EL (cell line): ENCODE measurements at places on chromosomes 2 and 18.
A peak's percentile ranks its signal among the peaks of the same experiment; 100 is the strongest.

GRCh38 chr18:50218432-50219197 is 23.7 kb upstream of the MYO5B start:
- DNase-seq = peak; percentile 14

GRCh38 chr2:204453730-204454167 is 91.5 kb upstream of the PARD3B start:
- peak; percentile 15 for DNase-seq

DNA sequence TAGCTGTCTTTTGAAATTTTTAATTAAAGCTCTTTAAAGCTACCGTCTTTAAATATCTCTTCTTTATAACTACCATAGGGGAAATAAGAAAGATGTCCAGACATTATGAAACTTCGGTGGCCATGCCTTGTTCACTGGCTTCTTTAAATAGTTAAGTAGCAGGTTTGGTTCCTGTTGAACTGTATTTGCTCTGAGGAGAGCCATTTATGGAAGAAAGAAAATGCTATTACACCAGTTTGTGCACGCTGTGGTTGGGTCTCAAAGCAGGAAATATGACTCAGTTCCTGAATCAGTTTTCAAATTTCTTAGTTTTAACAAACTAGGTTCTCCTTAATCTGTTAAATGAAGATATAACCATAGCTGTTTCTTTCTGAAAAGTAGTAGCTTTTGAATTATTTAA is 12.2 kb downstream of the ARPC2 start:
- peak; percentile 85 for DNase-seq

DNA sequence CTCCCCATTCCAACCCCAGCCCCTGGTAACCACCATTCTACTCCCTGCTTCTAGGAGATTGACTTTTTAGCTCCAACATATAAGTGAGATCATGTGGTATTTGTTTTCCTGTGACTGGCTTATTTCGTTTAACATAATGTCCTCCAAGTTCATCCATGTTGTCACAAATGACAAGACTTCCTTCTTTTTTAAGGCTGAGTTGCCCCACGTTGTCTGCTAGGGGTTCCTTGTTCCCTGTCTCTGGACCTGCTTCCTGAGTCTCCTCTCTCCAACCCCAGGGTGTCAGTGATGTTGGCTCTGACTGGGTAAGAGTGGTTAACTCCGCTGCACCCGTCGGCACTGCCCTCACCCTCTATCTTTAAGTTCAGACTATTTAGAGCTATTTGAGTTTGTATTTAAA is 175.2 kb downstream of the SH3RF3 start:
- no peak for DNase-seq

- no peak for DNase-seq
Observed at GRCh38 chr2:144679942-144680341, 160.0 kb upstream of the ZEB2 start.

DNA sequence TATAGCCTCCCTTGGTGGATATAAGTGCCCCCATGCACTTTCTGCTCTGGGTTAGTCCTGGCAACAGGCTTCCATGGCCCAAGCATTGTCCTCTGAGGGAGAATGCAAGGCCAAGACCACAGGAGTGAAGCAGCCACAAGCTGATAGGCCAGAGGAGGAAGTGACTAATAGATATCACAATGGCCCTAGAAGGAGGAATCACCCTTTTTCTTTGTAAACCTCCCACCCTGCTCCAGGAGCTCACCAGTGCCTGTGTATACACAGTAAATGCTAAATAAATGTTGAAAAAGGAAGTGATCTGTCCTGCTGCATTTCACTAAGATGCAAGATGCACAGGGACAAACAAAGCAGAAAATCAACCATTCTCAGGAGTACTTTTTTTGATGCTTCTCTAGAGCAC is 49.7 kb upstream of the ABCA12 start:
- peak; percentile 25 for DNase-seq

DNA sequence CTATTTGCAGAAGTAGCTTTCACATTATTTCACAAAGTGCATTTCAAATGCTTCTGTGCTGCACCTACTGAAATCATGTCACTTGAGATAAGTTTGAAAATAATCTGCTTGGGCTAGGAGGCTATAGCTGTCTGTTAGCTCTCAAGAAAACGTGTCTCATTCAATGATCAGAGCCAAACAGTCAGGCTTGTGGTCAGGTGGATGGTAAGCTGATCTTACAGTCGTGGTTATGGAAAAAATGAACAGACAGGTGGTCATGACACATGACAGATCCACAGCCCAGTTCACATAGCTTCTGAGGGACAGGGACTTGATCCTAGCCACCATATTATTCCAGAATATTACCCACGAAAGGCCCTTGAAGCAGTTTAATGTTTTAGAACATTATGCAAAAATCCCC is 26.5 kb upstream of the RFX8 start:
- no peak for DNase-seq

- no peak for DNase-seq
Observed at GRCh38 chr2:96830044-96830562, 13.7 kb downstream of the ANKRD23 start.

DNA sequence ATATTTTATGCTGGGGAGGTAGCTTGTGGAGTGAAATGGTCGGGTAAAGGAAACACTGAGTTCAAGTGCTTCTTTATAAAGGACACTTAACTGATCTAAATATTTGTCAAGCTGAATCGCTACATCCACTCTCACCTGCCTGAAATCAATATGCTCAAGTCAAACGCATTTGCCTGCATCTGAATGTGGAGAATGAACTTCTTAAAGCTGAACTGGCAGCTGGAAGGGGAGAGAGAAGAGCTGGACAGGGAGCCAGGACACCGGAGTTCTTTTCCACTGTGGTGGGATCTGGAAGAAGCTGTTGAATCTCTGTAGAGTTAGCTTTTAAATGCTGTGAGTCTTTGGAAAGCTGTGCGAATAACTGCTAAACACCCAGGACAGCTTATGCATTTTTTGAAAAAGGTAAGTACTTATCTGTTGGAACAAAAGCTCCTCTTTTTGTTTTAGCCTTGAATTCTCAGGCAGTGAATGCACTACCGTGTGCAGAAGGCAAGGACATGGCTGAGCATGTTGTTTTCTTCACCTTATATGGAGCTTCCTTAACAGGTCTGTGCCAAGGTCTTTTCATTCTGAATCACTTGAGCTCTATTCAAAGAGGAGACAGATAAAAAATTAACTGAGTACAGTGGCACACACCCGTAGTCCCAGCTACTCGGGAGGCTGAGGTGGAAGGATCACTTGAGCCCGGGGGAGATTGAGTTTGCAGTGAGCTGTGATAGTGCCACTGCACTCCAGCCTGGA is 74.2 kb upstream of the KLF7 start:
- DNase-seq = peak; percentile 48

- DNase-seq = no peak
Observed at GRCh38 chr2:105786231-105787230, 41.8 kb downstream of the NCK2 start.

DNA sequence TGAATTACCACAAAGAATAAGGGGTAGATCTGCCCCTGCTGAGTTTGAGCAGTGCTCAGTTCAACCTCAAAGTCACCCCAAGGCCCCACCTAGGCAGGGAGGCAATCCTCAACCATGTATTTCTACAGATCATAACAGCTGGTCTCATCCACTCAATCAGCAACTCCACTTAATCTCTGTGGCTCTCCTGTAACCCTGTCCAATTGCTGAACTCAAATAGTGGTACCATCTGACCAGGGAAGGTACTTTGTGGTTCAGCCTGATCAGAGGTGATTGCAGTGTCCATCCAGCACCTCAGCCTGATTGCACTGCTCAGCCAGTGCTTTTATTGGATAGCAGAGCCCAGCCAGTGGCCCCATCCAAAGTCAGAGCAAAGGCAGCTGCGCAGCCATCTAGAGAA is 91.0 kb upstream of the SLC4A10 start:
- no peak for DNase-seq

- DNase-seq = no peak
Observed at GRCh38 chr2:191421950-191422349, 176.7 kb downstream of the MYO1B start.

GRCh38 chr18:68925268-68925667 is 127.4 kb downstream of the CCDC102B start:
- DNase-seq = no peak

DNA sequence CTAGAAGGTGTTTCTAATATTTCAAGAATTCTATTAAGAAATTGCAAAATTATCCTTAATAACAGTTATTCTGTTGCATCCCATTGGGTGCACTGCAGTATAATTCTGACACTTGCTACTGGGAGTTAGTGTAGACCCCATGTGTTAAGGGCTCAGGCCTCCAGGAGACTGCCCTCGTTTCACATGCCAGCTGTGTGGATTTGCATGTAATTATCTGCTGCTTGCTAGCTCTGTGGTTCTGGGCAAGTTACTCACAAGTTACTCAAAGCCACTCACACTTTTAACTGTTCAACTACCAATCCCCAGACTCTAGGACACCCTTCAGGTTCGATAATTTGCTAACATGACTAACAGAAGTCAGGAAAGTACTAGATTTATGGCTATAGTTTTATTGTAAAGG is 38.6 kb downstream of the ST6GAL2 start:
- no peak for DNase-seq

GRCh38 chr2:183950673-183951072 is 647.7 kb upstream of the ZNF804A start:
- DNase-seq = peak; percentile 11

DNA sequence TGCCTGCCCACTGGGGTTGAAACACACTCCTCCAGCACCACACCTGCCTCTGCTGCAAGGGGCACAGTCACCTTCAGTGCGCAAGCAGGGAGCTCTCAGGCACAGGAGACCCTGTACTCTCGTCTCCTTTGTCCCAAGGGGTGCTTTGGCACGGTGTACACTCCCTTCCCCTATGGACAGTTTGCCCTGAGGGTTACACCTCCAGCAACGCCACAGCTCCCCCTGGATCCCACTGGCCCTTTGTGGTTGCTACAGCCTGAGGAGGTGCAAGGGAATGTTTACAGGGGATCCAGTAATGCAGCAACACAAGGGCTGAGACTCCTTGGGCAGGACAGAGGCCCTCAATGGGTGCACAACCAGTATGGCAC is 45.2 kb upstream of the FAM117B start:
- no peak for DNase-seq

DNA sequence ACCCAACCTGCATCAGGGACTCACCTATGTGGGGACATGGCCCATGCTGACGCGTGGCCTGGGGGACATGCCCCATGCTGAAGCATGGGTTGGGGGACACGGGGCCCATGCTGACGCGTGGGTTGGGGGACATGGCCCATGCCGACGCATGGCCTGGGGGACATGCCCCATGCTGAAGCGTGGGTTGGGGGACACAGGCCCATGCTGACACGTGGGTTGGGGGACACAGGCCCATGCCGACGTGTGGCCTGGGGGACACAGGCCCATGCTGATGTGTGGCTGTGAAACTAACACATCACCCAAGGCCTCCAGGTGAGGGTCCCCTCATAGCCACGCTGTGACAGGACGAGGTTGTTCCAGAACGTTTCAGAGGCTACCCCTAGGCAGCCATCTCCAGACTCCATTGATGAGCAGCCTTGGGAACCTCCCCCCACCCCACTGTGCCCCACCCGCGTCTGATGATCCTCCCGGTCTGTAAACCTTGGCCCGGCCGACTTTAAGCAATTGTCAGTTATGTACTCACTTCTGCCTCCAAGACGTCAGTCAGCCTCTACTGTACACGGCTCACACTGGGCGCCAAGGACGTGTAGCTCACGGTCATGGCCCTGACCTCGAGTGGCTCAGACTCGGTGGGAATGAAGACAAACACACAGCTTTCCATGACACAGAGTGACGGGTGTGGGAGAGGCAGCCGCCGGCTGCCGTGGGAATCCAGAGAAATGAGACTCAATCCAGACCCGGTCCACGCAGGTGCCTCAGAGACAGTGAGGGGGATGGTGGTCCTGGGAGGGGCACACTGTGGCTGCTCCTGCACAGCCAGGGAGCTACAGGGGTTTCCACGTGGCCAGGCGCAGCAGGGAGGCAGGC is 50.2 kb upstream of the SLC66A3 start:
- no peak for DNase-seq

- peak; percentile 40 for DNase-seq
Observed at GRCh38 chr2:164717000-164717803, 95.9 kb upstream of the GRB14 start.

GRCh38 chr2:137118140-137118539 is 352.8 kb downstream of the THSD7B start:
- DNase-seq = peak; percentile 42

GRCh38 chr2:188333751-188334524 is 42.3 kb downstream of the GULP1 start:
- no peak for DNase-seq

- peak; percentile 81 for DNase-seq
Observed at GRCh38 chr2:61117534-61117933, 44.5 kb upstream of the C2orf74 start.

DNA sequence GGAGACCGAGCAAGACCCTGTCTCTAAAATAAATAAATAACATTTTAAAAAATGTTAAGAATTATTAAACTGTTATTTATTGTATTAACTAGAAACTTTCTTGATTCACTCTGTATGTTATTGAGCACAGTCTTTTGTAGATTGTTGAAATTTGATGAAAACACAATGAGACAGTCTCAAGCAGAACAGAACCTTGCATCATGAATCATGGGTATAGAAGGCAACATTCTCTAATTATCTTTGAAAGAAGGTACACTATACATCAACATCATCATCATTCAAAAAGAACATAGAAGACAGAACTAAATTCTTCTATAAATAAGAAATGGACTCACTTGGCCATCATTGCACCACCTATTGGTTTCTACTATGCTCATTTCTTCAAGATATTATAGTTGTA is 67.7 kb downstream of the SLC8A1 start:
- DNase-seq = no peak
